GOT3 (cell line): ENCODE measurements at places on chromosomes 5 and 9.

- DNase-seq: no peak
Measured at GRCh38 chr9:114383521-114384231, 4.1 kb downstream of the AKNA start.

DNA sequence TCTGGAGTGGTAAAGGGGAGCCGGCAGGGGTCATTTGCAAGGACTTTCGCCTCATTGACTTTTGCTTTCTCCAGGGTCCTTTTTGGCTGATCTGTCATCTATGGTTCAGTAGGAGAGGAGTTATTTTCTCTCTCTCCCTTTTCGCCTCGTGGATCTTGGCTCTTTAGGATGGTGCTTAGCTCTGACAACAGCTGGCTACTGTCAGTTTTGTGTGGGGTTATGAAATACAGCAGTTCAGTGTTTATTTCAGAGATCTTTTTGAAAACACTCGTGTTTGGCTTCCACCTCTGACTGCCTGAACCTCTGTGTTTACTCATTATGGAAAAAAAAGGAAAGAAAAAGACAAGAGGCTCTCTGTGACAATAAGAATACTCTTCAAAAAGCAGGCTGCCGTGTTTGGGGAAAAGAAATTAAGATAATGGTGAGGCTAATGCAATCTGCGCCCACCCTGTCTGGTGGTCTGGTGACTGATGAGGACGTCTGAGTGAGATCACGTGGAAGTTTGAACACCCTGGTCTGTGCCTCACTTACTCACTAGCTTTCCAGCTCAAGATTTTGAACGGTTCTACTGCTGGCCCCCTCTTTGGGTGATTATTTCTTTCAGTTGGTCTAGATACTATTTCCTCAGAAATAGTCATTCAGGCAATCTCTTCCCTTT is 567.7 kb downstream of the CAAP1 start:
- no peak for DNase-seq

- DNase-seq: no peak
Measured at GRCh38 chr5:8288897-8289516, 420.1 kb downstream of the MTRR start.

DNA sequence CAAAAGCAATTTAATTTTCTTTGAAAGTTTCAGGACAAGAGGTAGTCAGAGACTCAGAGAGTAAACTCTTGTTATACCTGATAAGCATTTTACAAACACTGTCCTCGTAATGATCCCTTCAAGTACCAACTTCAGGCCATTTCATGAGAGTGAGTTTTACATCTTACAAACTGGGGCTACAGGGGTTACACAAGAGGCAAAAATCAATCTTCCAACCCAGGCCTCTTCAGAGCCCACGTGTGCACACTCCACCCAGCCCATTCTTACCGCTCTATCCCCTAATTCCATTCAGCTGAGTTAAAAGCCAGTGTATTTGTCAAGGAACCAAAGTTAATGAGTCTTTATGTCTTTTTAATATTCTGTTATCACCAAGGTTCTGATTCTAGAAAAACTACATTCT is 46.5 kb downstream of the PSMB7 start:
- no peak for DNase-seq

DNA sequence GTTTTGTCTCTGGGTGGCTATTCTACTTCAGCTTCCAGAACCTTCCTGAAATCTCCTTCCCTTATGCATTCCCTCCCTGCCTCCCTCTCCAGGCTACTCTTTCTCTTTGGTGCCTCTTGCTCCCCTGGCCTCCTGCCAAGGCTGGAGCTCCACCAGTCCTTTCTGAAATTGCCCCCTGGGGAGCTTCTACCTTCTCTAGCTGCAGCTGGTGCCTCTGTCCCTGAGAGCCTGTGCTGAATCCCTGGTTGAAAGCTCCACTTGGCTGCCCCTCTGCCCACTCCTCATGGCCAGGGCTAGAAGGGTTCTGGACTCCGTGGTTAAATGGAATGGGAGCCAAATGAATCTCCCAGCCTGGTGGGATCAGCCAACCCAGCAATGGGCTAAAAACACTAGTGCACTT is 80.1 kb downstream of the COL15A1 start:
- DNase-seq: no peak

GRCh38 chr9:72129271-72130156 is 19.7 kb upstream of the GDA start:
- no peak for DNase-seq

DNA sequence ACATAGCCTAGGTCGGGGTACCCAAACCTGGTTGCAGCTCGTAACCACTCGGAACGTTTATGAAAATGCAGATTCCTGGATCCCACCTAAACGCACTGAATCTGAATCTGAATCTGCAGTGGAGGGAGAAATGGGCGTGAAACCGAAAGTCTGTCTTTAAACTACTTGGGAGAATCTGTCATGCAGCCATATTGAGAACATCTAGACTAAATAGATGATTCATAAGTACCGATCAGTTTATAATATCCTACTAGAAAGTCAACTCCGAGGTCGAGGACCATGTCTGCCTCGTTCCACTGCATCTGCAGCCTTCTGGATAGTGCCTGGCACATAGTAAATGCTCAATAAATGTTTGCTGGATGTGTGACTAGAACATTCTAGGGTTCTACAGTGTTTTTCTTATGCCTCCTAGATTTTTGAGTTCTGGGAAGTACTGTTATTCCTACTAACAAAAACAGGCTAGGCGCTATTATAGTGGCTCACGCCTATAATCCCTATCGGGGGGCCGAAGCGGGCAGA is 632 bp downstream of the COQ4 start:
- DNase-seq: no peak

DNA sequence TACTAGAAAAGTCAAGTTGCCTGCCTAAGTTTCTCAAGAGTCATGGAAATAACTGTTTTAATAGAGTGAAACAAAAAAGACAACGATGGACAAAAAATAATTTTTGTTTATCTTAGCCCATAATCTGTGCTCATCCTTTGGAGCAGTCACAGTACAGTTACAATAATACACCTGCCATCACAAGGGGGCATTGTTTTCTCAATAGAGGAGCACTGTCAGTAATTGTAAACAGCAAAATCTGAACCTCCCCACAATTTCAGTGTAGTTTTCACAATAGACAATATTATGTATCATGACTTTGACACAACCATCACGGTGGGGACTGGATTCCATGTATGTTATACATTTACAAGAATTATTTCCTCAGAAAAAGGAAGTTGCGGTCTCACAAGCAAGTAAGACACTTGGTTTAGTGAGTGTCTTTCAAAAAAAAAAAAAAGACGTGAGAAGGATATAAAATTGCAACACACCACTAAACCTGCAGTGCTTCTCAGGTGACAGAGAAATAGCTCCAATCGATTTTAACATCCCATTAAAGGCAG is 586.3 kb downstream of the PTPRD start:
- no peak for DNase-seq

DNA sequence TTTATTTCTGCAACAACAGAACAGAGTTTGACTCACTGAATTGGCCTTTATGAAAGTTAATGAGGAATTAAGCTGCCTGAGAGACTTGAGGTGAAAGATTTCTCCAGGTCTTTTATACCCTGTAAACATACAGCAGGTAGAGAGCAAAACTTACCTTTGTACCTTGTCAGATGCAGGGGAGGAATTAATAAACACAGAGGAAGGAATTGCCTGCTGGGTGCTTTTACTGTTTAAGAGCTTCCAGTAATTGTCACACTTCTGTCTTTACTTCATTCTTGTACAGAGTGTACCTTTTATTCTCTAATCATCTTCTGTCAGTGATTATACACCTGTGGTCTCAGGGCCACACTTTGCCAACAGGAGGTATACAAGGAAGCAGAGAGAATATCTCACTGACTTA is 94.0 kb upstream of the GRIN3A start:
- DNase-seq: no peak

DNA sequence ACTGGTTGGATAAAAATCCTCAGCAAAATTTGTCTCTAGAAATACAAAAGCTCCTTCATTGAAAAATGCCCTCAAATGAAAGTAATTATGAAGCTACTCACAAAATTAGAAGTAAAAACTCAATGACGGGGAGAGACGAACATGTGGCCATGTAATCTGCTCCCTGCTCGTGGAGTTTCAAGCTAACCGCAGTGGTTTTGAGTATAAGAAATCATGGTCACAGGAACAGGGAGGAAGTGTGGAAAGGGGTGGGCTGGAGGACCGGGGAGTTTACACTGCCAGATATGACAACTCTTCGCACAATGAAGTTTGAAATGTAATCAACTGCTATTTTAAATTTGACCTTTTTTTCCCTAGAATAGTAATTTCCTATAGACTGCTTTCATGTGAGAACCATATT is 765.4 kb upstream of the DMAC1 start:
- DNase-seq: no peak

DNA sequence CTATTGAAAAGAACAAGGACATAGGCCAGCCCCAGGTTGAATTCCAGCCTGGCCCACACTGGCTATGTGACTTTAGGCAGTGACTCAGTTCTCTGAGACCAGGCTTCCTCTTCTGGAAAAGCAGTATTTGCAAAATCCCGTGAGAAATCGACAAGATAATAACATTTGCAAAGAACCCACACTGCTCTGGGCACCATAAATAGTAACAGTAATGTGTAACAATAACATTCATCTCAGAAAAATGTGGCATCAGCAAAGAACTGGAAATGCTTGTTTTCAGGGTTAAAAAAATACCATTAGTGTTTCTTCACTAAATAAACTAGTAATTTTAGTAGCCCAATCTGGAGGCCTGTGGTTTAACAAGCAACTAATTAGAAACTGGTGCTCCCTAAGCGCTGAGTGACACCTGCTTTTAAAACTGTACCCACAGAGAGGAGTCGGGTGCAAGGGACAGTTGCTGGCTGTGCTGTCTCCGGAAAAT is 148.4 kb downstream of the TTLL11 start:
- no peak for DNase-seq

DNA sequence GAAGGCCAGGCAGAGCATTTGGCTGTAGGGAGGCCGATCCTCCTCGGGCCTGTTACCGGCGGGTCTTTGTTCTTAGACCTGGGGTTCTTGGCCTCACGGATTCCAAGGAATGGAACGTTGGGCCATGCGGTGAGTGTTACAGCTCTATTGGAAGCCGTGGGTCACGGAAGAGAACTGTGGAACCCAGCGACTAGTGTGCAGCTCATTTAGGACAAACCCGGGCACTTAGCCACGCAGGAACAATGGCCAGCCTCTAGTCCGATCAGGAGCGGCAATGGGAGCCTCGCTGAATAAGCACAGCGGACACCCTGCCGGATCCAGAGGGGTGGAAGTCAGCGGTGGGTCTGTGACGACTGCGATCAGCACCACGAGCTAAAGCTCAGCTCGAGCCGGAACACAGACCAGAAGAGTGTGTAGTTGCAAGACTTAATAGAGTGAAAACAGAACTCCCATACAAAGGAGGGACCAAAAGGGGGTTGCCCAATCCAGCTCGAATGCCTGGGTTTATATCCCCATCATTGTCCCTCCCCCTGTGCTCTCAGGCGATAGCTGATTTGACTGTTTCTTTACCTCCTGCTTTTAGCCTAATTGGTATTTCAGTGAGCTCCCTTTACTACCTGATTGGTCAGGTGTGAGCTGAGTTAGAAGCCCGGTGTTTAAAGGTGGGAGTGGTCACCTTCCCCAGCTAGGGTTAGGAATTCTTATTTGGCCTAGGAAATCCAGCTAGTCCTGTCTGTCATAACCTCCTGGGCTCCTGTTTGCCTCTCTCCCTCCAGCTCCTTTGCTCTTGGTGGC is 53.7 kb upstream of the RPL26L1 start:
- DNase-seq: no peak
